ENCODE measurements at places on chromosomes 4 and X. TPM values are rescaled to one million over a fixed set of nuclear protein-coding genes. Genes with fewer than 3 reads are reported as not detected.

DNA sequence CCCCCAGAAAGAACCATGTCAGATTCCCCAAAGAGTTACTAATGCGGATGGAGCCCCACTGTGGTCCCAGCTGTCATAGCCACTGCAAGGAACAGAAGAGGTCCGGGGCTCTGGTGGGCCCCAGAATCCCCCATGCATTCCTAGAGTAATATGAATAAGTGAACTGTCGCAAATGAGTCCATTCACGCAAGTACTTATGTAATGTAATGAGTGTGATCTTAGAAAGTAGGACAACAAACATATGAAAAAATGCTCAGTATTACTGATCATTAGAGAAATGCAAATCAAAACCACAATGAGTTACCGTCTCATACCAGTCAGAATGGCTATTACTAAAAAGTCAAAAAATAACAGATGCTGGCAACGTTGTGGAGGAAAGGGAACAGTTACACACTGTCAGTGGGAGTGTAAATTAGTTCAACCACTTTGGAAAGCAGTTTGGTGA lies 141.5 kb upstream of the RBPJ start:
- no peak for DNase-seq

- DNase-seq: no peak
These were observed 294.6 kb downstream of the TRIML1 start for GRCh38 chr4:188433741-188434315.

DNA sequence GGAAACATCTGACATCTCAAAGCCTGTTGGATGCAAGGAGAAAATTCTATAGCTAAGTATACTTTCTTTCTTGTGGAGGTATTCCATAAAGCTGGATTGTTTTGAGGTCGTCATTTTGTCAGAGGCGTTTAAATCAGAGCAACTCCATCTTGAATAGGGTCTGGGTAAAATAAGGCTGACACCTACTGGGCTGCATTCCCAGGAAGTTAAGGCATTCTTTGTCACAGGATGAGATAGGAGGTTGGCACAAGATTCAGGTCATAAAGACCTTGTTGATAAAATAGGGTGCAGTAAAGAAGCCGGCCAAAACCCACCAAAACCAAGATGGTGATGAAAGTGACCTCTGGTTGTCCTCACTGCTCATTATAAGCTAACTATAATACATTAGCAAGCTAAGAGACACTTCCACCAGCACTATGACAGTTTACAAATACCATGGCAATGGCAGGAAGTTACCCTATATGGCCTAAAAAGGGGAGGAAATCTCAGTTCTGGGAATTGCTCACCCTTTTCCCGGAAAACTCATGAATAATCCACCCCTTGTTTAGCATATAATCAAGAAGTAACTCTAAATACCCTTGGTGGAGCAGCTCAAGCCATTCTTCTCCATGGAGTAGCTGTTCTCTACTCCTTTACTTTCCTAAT lies 11.9 kb downstream of the HSD17B13 start:
- DNase-seq: no peak

DNA sequence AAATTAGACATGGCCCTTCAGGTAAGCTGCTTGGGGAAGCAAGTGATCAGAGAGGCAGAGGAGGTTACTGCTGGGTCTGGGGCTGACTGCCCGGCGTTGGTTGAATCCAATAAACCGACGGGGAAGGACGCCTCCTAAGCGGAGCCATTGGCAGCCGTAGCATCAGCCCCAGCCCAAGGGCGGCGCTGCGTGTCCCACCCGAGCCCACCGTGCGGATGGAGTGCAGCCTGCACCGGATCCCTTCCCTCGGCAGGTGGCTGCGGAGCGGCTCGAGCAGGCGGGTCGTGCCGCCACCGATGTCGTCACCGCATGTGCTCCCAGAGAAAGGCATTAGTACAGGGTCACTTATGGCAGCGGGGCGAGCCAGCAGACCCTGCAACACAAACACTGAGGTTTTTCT lies 82.1 kb downstream of the ALPK1 start:
- DNase-seq: no peak

DNA sequence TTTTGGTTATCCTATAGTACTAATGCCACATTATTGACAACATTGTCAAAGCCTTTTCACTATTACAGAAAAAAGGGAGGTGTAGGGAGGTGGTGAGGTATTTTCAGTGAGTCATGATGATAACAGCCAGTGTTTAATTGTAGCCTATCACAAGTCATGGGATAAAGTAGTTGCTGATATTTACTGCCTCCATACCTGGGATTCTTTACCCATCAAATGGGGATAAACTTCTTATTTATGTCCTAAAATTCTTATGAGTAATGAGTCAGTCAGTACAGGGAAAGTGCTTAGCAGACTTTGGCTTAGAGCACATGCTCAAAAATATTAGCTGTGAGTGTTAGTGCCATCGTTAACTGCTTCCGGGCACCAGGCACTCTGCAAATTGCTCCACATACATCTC lies 25.7 kb downstream of the ADGRG2 start:
- DNase-seq: no peak

- DNase-seq: no peak
These were observed 39.6 kb downstream of the CCNI start for GRCh38 chr4:77036206-77036605.

The SLC16A2 gene
- 0.53 TPM for total RNA-seq

The CXCR3 gene
- not detected for total RNA-seq

All from SK-MEL-5 (cell line).